T-helper 2 cell treated with Interferon-gamma antibody and Interleukin-4, amounts not matched to agents 5 μg/mL and 100 μg/mL, for 36 hours (primary cell): ENCODE measurements at places on chromosomes 2 and 18.

DNA sequence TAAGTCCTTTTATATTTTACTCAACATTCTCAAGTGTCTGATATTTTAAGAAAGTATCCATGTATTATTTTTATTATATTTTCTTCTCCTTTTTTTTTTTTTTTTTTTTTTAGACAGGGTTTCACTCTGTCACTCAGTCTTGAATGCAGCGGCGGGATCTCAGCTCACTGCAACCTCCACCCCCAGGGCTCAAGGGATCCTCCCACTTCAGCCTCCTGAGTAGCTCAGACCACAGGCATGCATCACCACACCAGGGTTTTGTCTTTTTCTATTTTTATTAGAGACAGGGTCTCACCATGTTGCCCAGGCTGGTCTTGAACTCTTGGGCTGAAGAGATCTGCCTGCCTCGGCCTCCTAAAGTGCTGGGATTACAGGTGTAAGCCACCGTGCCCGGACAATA, 212.1 kb downstream of the TCF4 start:
- no peak for DNase-seq

- no peak for DNase-seq
These were observed 45.1 kb upstream of the HDAC4 start for GRCh38 chr2:239445771-239446524.

DNA sequence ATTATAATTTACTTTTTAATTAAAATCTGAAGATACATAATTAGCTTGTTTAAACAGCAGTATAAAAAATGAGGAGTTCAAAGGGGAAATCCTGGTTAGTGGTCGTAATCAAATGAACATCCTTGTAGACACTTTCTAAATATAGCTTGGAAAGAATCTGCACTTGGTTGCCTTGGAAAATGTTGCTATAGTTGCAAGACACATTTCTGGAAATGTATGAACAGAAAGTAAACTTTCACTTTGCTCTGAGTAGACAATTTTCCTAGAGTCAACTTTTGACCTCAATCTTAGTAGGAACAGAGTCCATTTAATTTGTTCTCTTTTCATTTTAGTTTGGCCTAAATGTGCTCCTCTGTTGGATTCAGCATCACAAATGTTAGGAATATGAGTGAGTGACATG, 38.3 kb downstream of the GCA start:
- DNase-seq, result no peak

GRCh38 chr2:218301176-218301819, 9.0 kb upstream of the TMBIM1 start:
- peak; percentile 78 for DNase-seq

GRCh38 chr2:213104903-213105202, 46.6 kb downstream of the IKZF2 start:
- no peak for DNase-seq

- no peak for DNase-seq
These were observed 120.4 kb downstream of the ACKR3 start for GRCh38 chr2:236689981-236690380.

DNA sequence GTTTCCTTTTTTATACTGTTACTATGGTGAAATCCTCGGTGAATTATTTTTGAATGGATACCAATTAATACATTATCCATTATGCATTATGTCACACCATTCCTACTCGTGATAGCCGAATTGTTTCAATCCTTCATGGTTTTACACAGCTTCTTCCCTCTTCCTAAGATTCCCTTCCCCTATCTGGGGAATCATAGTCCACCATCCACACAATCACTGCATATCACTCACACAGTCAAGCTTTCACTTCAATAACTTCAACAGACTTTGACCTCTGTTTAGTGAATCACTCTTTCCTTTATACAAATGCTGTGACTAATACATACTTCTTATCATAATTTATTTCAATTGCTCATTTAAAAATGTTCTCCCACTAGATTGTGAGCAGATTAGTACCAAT, 1108.1 kb upstream of the LRRTM1 start:
- no peak for DNase-seq

GRCh38 chr18:9346775-9347174, 12.2 kb downstream of the TWSG1 start:
- DNase-seq, result no peak

DNA sequence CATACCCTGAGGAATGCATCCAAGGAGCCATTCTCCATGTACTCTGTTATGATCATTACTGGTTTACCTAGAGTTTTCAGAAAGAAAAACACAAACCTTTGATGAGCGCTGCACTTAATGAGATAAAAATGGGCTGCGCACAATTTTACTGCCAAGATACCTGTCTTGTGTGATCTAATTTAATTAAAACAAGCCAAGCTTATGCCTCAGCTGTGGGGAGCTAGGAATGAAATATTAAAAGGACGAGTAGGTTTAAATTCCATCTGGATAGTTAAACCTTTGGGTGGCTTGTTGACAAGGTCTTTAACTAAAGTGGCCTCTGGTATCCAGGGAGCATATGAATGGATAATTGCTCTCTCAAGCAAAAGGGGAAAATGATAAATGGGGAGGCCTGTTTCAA, 135.0 kb downstream of the EPHA4 start:
- no peak for DNase-seq

DNA sequence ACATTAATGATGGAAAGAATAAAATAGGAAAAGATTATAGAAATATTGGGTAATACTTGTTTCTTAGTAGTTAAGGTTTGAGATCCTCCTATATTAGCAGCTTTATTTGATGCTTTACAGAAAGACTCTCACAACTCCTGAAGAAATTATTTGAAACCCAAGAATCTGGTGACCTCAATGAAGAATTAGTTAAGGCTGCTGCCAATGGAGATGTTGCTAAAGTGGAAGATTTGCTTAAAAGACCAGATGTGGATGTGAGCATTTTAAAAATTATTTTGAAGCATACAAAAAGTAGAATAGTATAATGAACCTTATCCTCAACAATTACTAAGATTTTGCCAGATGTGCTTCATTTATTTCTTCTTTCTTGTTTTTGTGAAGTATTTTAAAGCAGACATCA, 59.1 kb downstream of the MIB1 start:
- DNase-seq, result no peak

DNA sequence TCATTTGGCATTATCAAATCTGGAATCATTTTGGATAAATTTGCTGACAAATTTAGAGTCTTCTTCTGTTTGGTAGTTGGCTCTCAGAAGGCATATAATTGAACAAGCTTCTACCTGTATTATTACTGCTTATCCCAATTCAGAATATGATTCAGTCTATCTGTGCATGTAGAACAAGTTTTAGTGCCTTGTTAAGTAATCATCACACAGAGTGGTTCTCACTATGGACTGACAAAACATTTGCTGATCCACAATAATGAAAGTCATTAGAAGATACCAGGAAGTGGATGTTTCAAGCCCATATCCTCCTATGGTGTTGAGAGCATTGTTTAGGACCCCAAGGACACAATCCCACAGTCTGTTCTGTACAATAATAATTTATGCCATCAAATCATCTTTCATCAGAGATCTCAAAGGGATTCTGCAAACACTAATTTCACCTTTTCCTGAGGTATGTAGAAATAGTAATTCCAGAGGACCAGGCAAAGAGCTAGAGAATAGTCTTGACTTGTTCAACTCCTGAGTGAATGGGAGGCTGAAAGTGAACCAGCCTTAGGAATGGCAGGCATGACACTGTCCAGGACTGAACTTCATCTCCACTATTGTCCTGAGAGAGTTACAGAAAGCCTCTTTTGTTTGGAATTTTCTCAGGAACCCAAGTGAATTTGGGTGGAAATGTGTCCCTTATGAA, 29.6 kb upstream of the DSC1 start:
- no peak for DNase-seq

- no peak for DNase-seq
These were observed 447.3 kb downstream of the XIRP2 start for GRCh38 chr2:167335541-167335992.

- DNase-seq, result no peak
These were observed 64.0 kb downstream of the ADNP2 start for GRCh38 chr18:80173060-80173459.

DNA sequence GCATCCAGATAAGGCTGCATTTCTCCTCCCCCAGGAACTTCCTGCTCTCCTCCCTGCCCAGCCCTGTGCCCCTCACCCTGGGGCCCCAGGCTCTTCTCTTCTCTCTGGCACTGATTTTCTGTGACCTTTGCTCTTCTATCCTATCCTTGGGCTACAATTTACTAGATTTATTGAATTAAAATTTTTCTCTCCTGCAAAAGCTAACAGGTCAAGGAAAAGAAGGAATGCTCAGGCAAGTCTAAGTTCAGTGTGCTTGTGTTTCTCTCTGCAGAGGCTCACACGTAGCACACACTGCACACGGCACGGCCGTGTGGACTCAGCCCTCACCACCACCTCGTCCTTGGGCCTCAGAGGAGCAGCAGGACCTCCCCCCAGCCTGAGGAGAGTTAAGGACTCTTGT, 94.2 kb upstream of the SNTG2 start:
- DNase-seq, result no peak

- DNase-seq, result no peak
These were observed 61.3 kb downstream of the PTRHD1 start for GRCh38 chr2:24731923-24732322.

DNA sequence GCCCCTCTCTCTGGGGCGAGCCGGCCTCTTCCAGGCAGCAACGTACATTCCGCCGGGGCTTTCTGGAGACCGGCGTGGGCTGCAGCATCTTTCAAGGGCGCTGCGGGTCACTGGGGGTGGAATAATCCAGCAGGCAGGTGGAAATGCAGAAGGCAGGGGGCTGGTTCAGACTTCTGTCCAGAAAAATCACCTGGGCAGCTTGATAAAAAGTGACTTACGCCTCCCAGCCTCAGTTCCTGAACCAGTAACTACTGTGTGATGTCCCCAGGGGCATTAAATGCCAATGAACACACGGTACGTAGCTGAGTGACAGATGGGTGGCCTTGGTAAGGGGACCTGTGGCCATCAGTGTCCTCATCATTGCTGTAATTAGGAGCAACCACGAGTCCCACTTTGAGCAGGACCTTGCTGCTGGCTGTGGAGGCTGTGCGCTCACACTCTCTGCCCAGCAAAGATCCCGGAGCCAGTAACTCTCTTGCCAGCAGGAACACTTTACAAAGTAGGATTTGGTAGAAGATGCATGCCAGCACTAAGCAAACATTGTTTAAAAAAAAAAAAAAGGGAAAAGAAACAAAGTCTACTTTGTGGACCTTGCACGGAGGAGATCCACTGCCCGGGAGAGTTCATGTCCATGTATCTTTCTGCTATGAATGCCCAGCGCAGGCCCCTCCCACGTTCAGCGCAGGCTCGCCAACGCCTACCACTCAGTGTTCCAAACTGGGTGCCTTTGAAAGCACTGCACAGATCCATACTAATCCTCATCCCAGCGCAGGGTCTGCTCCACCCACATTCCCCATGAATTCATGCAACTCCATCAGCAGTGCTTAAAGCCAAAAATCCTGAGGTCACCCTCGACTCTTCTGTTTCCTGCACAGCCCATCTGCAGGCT, 177.3 kb downstream of the HDAC4 start:
- DNase-seq, result no peak

DNA sequence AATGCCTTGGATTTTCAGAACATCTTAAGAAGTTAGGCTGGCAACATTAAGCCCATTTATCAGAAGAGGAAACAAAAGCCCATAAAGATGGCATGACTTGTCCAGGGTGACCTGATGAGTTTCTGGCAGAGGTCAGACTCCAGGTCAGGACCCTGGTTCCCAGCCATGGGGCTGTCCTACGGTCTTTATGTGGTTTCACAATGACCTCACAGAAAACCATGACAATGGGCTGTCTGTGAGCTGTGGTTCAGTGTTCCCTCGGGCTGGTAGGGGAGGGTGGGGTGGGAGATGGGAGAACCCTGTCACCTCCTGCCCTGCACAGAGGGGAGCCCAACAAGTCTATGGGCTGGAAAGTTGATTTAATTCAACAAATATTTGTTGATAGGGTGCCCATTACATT, 101.8 kb downstream of the LOXHD1 start:
- no peak for DNase-seq

DNA sequence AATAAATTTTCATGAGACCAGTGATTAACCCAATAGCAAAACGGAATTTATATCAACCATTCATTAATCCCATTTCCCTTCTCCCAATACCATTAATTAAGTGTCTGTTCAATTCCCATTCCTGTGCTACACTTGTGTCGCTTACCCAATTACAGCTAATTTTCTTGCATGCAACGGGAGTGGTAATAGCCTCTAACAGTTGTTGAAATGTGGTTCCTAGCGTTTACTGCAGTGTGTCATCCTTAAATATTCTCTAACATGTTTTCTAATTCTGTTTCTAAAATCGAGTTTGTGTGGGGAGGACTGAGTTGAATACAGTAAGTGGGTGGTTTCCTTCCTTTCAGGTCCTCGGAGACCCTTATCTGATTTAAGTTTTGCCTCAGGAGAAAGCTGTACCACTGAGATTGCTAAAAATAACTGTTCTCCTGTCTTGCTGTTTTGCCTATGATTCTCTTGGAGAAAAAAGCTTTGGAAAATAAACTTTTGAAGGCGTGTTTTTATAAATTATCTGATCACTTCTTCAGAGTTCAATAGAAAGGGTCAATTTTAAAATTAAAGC, 59.3 kb upstream of the LRRTM1 start:
- DNase-seq, result no peak

DNA sequence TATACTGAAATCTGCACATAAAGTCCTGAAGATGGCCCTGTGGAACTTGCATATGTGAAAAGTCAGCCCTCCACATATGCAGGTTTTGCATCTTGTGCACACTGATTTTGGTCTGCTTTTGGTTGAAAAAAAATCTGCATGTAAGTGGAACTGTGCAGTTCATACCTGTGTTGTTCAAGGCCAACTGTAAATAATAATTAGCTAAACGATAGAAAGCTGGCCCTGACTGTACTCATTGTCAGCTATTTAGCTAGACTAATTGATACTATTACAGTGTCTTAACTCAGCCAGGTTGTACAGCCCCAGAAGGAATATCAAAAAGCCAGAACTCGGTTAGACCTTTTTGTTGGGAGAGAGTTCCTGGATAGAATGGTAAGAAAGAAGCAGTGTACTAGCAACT, 54.5 kb downstream of the EHBP1 start:
- no peak for DNase-seq

GRCh38 chr2:29323301-29323700, 208.1 kb downstream of the CLIP4 start:
- no peak for DNase-seq

DNA sequence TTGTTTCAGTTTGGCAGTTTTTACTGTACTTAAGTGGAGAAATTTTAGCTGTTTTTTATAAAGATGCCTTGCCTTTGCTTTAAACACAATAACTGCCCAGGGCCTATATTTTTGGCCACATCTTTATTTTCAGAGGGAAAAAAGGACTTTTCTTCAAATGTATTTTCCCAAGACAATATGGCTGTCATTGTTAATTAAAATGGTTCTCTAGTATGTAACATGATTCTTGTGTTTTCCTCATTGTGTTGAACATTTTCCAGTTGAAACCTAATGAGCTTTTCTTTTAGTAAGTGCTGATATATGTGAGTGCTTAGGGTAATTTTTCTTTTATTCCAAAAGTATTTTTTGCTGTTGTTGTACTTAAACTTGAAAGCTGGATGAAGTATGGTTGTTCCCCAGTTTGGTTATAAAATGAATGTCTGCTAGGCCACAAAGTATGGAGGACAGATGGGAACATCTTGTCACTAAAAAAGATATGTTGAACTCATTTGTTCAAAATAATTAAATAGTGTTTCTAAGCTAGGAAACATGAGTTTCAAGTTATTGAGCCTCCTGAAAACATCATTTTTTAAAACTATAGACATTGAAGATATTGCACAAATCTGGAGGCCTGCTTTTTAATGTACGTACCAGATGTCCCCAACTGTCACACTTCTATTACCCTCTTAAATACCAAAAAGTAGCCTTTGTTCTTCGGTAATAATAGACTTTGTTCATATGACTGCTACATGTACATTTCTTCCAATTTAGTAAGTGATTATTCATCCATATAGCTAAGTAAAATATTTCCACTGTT, 147.5 kb upstream of the DAPL1 start:
- no peak for DNase-seq

- DNase-seq, result no peak
These were observed 56.5 kb downstream of the TCF7L1 start for GRCh38 chr2:85189606-85190270.
